Natural killer cell treated with Interleukin-12 subunit alpha and Interleukin-12 subunit beta and Interleukin-15 and Interleukin-18, amount 100 ng/mL, for 72 hours (primary cell): ENCODE measurements at places on chromosomes 3 and 15. TPM values are rescaled to one million over a fixed set of nuclear protein-coding genes. Genes with fewer than 3 reads are reported as not detected.

DNA sequence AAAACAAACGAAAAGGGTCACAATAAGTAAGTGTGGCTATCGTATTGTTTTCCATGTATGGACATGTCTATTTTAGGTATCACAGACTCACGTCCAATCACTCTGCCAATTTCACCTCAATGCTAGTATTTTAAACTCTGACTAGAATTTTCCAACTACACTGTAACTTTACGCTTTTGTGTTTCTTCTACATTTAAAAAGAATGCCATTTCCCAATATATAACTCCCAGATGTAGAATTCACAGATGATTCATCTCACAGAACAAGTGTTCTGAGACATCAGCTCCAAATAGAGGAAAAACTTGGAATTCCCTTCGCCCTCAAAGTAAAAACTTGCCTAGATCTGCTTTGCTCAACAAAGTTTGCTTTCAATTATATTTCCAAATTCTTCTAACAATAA is 14.2 kb downstream of the LRIG1 start:
- H3K4me3 ChIP-seq = no peak overlapping the region
- peaks cover 56% of the 10 kb centered on the region for H3K4me1 ChIP-seq
- DNase-seq = no peak
- H3K27me3 ChIP-seq = no peaks in the 10 kb centered on the region
- no peaks in the 10 kb centered on the region for H3K36me3 ChIP-seq

- no peak overlapping the region for H3K27ac ChIP-seq
- H3K36me3 ChIP-seq = no peaks in the 10 kb centered on the region
- H3K27me3 ChIP-seq = no peaks in the 10 kb centered on the region
Measured at GRCh38 chr3:105885256-105885655, 16.4 kb upstream of the CBLB start.

GRCh38 chr15:61364871-61365270 is 135.8 kb upstream of the RORA start:
- no peak overlapping the region for H3K27ac ChIP-seq
- no peaks in the 10 kb centered on the region for H3K4me1 ChIP-seq
- H3K27me3 ChIP-seq = peaks cover 28% of the 10 kb centered on the region
- no peak for DNase-seq
- peaks cover 19% of the 10 kb centered on the region for H3K36me3 ChIP-seq

DNA sequence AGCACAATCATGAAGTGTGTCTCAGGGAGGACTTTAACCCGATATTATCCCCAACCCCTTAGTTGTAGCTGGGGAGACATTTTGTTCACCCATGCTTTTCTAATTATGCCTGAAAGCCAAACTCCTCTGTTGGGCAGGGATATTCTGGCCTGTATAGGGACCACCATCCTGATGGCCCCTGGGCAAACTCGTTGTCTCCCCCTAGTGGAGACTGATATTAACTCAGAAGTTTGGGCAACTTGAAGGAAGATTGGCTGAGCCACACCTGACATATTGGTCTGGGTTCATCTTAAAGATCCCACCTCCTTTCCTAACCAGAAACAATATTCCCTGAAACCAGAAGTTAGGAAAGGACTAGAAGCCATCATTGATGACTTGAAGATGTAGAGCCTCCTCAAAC is 42.3 kb downstream of the TM4SF18 start:
- no peaks in the 10 kb centered on the region for H3K27me3 ChIP-seq
- no peaks in the 10 kb centered on the region for H3K4me1 ChIP-seq
- no peaks in the 10 kb centered on the region for H3K36me3 ChIP-seq
- no peak overlapping the region for H3K27ac ChIP-seq
- DNase-seq = no peak

Gene TMEM207
- total RNA-seq = not detected

Gene GNAT1
- not detected for total RNA-seq

Gene IGDCC3
- not detected for total RNA-seq
